Mesendoderm (in vitro differentiated cells): ENCODE measurements at places on chromosomes 7 and 10.

DNA sequence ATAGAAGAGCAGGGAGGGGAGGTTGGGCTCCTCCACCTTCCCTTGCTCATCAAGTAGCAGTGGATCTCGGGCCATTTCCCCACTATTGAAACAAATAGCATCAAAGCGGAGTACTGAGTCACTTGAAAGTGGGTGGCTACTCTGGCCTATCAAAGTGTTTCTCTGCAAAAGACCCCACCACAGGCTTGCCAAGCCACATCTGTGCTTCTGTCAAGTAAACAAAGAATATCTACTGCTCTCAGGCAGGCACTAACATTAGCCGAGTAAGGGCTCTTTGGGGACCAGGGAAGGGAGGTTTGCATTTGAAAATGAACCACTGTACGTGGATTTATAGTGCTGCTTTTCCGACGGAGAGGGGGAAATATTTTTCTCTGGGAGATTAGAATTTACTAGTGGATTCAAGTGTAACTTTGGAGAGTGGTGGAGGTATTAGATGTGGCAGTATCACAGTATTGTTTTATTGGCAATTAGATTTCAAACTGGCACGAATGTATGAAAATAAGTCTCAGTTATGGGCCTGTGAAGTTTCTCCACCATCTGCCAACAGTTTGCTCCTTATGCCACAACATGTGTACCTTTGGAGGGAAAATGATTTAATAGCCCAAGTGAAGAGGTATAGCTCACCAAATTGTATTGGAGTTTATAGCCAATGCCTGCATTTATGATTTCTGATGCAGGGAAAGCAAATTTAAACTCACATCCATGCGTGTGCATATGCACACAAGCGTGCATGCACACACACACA, 97.5 kb downstream of the RPS24 start:
- no peak for DNase-seq

DNA sequence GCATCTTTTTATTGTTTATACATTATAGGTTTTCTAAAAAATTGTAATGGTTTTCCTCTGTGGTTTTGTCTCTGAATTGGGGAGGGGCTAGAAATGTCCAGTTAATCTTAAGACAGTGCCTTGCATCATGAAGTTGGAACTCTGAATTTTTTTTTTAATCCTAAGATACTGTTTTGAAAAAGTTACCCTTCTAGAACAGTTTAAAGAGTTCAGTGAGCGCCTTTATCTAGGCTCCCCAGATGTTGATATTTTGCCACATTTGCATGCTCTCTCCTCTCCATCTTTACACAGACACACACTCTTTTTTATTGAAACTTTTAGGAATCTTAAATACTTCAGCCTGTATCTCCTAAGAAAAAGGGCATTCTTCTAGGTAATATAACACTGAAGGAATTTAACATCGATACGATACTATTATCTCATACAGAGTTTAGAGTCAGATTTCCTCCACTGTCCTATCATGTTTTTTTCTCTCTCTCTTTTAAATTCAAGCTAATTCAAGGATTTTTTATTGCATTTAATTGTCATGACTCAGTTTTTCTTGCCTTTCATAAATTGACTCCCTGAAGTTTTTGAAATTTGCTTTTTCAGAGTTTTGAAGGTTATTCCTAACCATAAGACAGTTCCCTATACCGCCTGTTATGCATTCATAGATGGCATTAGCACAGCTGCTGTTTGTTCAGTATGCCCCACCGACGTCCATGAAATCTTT, 31.5 kb downstream of the PRKAR2B start:
- DNase-seq = no peak

DNA sequence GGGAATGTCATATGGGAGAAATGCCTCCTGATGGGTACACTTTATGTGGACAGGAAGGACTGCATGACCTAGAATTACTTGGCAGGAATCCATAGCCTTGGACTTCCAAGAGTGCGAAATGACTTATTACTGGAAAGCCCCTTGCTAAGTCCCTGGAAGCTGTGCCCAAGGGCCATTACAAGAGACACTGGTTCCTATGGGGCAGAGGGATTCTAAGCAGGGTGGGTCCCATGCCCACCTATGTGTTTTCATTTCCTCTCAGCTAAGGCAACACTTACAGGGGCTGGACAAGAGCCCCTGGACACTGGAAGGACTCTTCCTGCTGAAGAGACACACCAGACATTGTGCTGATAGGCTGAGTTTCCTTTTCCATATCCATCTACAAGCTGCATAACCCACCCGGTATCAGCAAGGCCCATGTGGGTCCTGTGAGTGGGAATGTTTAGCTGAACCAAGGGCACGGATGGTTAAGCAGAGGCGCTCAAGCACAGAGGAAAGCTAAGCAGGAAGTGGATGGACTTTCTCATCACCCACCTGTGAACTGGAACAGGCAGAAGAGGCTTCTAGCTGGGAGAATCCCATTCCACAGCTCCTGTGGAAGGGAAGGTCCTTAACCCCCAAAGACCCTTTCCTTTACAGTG, 56.2 kb downstream of the XPNPEP1 start:
- DNase-seq = no peak

GRCh38 chr10:131760416-131761166, 140.2 kb upstream of the PPP2R2D start:
- DNase-seq = peak; percentile 88

DNA sequence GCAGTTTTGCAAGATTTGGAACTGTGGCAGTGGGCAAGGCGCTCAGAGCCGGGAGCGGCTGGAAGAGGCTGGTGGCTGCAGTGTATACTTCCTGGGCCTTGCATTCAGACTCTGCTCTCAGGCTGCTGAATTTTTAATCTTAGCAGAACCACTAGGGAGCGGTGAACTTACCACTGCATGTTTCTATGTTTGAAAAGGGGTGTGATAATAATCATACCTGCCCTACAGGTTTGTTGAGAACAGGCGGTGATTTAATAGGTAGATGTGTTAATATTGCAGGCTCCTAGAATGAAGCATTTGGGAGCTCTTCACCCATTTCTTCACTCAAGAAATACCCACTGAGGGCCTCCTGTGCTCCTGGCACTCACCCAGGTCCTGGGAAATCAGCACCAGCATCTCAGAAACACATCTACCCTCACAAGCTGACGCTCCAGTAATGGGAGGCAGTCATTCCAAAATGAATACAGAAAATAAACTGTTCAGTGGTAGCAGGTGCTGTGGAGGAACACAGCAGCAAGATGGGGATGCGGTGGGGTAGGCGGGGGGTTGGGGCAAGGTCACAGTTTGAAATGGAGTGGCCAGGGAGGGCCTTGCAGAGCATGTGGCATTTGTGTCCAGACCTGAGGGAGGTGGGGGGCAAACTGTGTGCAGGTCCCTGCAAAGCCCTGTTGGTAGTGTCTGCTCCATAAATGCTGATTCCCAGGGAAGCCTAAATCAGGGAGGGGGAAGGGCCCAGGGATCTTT, 41.0 kb downstream of the VWA2 start:
- no peak for DNase-seq

DNA sequence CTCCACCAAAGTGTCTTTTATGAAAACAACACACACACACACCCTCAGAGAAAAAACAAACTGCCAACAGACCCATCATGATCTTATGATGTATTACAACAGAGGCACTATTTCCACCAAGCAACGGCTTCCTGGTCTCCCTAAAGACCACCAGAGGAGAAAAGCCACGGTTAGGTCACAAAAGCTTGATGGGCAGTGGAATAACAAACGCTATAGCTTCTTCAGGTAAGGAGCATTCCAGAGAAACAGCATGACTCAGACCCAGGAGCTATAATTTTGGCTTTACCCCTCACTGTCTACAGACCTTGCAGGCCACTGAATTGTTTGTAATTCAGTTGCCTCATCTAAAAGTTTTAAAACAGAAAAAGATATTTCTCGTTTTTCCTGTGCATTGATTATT, 105.7 kb upstream of the GPR141 start:
- peak; percentile 26 for DNase-seq

- DNase-seq = no peak
Measured at GRCh38 chr10:86206240-86206579, 160.4 kb downstream of the GRID1 start.

DNA sequence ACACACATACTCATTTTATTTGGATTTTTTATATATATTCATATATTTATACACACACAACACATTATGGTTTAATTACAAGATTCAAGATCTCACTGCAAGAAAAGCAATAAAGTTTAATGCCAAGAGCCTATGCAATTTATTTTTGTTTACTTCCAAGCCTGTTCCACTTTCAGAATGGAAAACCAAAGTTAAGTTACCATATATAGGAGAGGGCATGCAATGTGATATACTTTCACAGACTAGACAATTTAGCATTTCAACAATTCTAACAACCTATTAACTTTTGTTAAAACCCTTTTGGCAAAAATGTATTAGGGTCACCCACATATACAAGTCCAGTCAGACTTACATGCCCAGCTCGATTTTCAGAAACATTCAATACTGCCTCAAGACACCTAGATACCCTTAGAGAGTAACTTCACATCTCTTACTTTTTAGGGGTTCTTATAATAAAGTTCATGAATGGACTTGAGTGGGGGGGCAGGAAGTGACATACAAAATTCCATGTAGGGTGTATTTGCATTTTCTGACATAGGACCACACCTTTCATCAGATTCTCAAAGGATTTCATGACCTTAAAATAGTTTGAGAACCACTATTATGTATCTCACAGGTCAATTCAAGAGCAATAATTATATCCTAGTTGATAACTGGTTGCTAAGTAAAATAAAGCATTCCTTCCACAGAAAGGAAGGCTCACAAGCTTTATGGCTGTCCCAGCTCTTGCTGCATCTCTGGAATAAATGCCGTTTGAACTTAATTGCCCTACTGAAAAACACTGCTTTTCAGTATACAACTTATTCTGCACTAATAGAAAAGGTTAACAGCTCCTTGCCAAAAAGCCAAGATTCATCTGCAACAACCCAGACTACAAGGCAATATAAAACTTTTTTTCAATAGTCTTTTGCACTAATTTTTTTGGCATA, 2.5 kb downstream of the P4HA1 start:
- no peak for DNase-seq

GRCh38 chr7:35716038-35716803, 21.3 kb upstream of the HERPUD2 start:
- DNase-seq = no peak

DNA sequence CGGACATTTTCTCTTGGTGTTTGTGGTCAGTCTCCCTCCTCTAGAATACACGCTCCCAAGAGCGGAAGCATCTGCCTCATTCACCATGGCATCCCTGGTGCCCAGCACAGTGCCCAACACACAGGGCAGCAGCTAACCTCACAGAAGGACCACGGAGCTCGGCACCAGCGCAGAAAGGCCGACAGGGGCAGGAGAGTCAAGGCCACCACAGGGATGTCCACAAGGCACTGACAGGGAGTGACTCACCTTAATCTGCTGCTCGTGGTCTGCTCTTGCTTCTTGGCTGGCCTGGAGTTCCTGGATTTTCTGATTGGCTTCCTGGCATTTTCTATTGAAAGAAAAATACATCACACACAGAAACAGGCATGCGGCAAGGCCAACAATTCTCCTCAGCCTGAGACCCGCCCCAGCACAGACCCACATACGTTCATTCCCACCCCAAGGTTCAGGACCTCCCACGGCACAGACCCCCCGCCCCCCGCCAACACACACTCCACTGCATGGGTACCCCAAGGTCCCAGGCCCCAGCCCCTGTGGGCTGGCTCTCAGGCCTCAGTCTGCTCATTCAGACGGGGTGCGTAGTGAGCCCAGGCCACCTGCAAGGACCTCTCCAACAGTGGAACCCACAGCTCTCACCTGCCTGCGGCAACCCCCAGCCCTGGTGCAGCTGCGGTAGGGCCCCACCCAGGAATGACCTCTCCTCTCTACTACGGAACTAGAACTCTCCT, 14.9 kb downstream of the MAD1L1 start:
- DNase-seq = no peak

DNA sequence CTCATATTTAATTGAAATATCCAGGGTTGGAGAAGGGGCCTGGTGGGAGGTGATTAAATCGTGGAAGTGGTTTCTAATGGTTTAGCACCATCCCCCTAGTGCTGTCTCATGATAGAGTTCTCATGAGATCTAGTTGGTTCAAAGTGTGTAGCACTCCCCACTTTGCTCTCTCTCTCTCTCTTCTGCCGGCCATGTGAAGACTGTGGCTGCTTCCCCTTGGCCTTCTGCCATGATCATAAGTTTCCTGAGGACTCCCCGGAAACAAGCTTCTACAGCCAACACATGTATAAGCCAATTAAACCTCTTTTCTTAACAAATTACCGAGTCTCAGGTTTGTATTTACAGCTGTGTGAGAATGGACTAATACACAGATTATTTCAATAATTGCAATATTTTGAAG, 305.8 kb upstream of the KCND2 start:
- no peak for DNase-seq

DNA sequence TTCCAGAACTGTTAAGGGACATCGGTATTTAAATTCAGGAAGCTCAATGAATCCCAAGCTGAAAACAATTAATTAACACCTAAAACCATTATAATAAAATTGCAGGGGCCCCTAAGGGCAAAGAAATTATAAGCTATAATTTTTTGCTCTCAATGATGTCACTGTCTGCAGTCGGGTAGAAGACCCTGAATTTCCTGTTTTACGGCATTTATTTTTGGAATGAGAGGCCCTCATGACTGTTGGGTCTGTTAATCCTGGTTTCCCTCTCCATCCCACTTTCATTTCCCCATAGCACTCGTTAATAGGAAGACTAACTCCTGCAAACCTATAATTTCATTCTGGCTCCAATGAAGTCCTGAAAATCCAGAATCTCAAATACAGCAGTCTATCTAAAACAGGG, 25.8 kb upstream of the GPR37 start:
- DNase-seq = no peak

DNA sequence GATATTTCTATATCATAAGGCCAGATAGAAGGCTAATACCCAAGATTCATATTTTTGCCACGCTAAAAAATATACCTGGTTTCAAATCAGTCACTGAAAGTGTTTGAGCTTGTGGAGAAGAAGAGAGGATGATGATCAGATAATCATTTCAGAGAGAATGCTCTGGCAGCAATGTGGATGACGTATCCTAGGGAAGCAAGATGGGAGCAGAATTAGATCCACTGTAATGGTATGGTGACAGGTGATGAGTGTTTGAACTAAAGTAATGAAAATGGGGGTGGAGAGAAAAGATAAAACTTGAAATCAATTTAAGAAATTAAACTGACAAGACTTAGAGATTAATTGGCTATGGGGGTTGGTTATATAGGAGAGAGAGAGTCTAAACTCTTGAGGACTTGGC, 42.7 kb upstream of the TMEM196 start:
- DNase-seq = no peak

- DNase-seq = no peak
Measured at GRCh38 chr10:31322647-31323046, 3.6 kb downstream of the ZEB1 start.
